COR-L47 (cell line): ENCODE measurements at places on chromosomes 2 and 18.
A peak's percentile ranks its signal among the peaks of the same experiment; 100 is the strongest.

- no peak for DNase-seq
Measured at GRCh38 chr2:111632661-111633060, 251.3 kb downstream of the ANAPC1 start.

DNA sequence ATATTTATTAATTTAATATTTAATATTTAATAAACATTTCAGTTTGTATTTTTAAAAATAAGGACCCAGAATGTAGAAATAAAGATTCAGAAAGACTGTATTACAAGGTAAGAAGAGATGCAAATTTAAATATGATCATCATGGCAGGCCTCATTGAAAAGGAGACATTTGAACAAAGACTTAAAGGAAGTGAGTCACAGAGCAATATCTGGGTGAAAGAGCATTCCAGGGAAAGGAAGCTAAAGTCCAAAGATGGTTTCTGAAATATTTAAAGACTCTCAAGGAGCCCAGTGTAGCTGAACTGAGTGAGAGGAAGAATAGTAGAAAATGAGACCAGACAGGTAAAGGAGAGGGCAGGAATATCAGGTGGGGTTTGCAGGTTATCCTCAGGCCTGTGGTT, 5.9 kb downstream of the SCYGR4 start:
- no peak for DNase-seq

DNA sequence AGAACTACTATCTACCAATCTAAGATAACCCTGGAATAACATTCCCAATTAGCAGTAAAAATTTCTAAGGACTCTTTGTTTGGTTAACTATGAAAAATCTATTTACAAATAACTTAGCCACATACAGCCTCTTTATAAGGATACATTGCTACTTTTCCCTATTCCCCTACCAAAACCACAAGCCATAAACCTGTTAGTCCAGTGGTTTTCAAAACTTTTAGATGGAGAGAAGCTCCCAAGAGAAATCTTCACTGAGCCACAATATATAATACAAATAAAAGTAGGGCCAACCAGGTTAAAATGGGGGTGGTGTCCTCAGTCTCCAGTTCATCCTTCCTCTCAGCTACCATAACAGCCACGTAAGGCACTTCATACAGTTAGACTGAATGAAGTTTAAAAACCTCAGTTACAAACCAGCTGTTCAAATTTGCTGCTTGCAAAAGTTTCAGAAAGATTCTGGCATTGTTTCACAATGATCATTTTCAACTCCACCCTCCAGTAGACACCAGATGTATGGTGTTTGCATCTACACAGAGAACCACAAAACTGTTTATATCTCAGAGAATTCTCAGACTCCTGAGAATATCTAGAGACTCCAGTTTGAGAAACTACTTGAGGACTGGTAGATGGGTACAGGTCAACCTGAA, 26.0 kb downstream of the SOS1 start:
- no peak for DNase-seq

- DNase-seq = no peak
Measured at GRCh38 chr18:731185-731584, 18.8 kb upstream of the ENOSF1 start.

GRCh38 chr2:217809736-217810135, 193.1 kb downstream of the TNS1 start:
- no peak for DNase-seq

DNA sequence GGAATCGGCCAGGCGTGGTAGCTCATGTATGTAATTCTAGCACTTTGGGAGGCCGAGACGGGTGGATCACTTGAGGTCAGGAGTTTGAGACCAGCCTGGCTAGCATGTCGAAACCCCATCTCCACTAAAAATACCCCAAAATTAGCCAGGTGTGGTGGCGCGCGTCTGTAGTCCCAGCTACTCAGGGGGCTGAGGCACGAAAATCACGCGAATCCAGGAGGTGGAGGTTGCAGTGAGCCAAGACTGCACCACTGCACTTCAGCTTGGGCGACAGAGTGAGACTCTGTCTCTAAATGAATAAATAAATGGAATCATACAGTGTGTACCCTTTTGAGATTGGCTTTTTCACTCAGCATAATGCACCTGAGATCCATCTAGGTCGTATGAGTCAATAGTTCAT, 19.4 kb upstream of the TTC39C start:
- no peak for DNase-seq

DNA sequence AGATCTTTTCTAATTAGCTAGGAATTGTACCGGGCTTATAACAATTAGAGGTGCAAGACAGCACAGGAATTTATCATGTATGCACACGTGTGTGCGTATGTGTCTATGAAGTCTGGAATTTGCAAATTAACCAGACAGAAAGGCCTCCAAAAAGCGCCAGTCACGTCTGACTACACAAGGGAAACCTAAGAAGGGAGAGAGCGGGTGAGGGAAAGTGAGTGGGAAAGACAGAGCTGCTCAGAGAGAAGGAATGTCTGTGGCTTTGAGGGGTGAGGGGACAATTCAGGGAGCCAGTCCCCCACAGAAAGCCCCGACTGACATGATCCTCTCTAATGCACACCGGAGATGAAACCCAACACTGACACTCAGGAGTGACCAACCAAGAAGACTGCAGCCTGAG, 197.7 kb upstream of the SH3BP4 start:
- DNase-seq = no peak

DNA sequence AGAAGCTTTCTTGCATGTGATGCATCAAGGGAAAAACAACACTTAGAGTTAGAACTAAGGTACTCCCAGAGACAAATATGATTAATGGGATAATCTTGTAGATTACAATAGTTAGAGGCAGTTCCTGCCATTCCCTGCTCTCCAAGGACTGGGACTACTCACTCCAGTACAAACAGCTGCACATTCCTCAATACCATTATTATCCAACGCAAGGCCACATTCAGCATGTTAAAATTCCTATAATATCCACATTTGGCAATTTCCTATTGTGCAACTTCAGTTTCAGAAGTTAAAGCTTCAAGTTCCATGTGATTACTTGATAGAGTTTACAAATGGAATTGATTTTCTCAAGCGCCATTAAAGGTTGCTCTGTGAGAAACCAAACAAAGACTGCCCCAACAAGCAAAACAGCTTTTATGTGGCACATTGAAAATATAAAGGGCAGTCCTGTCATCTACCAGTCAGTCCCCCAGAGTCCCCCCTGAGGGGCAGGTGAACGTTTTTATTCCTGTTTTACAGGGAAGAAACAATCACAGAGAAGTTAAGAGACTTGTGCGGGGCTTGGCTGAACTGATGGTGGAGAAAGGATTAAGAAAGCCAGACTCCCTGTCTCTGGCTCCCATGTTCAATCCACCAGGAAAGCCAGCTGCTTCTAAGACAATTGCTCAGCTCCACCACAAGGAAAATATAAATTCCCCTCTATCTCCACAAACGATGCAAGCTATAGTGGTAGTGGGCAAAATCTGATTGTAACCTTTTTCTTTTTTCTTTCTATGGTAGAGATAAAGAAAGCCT, 72.6 kb downstream of the TXNL1 start:
- DNase-seq = no peak

- no peak for DNase-seq
Measured at GRCh38 chr2:199797431-199798403, 53.3 kb downstream of the FTCDNL1 start.

GRCh38 chr2:231904161-231904611, 22.0 kb downstream of the NPPC start:
- DNase-seq = no peak

GRCh38 chr2:224751996-224752698, 36.0 kb upstream of the CCDC195 start:
- no peak for DNase-seq

- DNase-seq = no peak
Measured at GRCh38 chr2:187051350-187051749, 202.4 kb upstream of the ZSWIM2 start.

GRCh38 chr2:79855264-79856006, 342.6 kb downstream of the CTNNA2 start:
- DNase-seq = no peak

- DNase-seq = peak; percentile 46
Measured at GRCh38 chr2:240840435-240841060, 20.5 kb upstream of the KIF1A start.

GRCh38 chr2:75276093-75277029, 77.0 kb upstream of the TACR1 start:
- DNase-seq = no peak

DNA sequence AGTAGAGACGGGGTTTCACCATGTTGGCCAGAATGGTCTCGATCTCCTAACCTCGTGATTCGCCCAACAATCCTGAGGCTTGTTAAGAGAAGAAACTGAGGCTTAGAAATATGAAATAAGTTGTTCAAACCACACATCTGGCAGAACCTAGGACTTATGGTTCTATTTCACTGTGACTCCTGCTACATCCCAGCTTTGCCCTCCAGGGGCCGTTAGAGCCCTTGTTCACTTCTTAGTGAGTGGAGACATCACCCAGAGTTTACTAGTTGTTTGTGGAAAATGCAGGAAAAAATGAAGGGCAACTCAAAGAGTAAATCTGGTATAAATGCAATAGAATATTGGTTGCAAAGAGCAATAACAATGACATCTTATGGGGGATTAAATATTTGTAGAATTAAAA, 43.9 kb downstream of the MARCHF4 start:
- DNase-seq = no peak
